ENCODE measurements at places on chromosomes 5 and 9.

DNA sequence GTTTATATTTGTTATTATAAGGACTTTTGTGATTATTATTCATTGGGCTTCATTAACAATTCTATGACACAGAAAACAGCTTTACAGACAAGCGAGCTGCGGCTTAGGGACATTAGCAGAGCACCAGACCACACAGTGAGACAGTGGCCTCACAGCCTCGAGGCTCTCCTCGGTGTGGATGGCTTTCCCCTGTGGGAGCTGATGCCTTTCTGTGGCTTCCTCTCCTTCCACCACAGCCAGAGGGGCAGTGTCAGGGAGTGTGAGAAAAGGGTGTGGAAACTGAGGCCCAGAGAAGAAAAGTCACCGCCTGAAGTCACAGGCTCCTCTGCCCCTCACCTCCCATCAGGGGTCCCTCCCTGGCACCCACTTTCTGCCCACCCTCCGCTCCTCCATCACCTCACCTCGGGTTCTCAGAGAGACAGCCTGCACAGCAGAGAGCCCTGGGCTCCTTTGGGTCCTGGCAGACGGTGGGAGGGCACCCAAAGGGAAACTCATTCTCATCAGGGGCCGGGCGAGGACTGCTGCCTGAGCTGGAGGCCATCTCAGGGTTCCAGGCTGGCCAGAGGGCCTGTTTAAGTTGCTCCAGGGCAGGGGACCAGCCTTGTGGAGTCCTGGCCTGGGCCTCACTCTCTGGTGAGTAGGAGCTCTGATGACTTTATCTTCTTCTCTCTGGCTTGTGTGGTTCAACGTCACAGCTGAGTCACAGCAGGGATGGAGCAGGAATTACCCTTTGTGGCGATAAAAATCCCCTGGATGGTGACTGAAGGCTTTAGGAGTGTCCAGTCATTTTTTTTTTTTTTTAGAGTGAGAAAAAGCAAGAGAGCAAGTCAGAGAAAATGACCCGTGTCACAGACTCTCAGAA, 830 bp downstream of the TRAF1 start:
- DNase-seq: peak; percentile 97

DNA sequence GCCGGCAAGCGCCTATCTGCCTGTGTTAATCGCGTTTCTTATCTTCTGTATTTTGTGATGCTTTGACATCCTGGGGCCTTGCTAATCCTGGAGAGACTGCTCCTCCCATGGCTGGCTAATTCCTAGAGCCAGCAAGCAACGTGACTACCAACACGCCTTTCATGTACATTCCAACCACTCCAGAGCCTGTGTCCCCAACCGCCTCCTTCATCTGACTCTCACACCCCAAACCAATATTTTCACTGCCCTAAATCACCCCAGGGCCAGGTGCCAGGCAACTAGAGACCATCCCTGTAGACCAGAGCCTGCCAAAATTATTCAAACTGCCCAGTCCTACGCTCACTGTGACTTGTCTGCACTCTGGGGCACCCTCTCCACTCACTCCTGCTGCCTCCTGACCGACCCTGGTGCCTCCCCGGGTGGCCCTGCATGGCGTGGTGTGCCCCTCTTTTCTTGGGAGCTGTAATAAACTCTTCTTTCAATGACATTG, 50.5 kb upstream of the COL5A1 start:
- DNase-seq: no peak

GRCh38 chr5:133051061-133051541, 712 bp upstream of the HSPA4 start:
- DNase-seq: no peak

- DNase-seq: no peak
Measured at GRCh38 chr9:133505186-133505830, 19.5 kb downstream of the MYMK start.

DNA sequence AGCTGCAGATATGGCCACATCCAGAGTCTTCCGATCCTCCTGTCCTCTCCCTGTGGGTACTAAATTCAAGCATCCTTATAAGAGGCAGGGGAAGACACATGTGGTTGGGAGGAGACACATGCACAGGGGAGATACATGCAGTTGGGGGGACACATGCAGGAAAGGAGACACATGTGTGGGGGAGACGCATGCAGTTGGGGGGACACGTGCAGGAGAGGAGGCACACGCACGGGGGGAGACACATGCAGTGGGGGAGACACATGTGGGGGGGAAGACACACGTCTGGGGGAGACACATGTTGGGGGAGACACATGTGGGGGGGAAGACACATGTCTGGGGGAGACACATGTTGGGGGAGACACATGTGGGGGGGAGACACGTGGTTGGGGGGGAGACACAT, 21.2 kb upstream of the OLFM1 start:
- DNase-seq: no peak

GRCh38 chr5:75363111-75363510, 26.1 kb downstream of the HMGCR start:
- no peak for DNase-seq

GRCh38 chr5:137995077-137995748, 37.7 kb downstream of the FAM13B start:
- no peak for DNase-seq

- DNase-seq: no peak
Measured at GRCh38 chr9:95226921-95227320, 90.6 kb downstream of the FANCC start.

- DNase-seq: peak; percentile 9
Measured at GRCh38 chr9:78210841-78211301, 25.0 kb upstream of the CEP78 start.

- no peak for DNase-seq
Measured at GRCh38 chr9:13480693-13481092, 201.2 kb upstream of the MPDZ start.

- no peak for DNase-seq
Measured at GRCh38 chr5:136382791-136383190, 17.4 kb upstream of the TRPC7 start.

GRCh38 chr5:165325221-165325620, 1819.8 kb downstream of the MAT2B start:
- DNase-seq: no peak

DNA sequence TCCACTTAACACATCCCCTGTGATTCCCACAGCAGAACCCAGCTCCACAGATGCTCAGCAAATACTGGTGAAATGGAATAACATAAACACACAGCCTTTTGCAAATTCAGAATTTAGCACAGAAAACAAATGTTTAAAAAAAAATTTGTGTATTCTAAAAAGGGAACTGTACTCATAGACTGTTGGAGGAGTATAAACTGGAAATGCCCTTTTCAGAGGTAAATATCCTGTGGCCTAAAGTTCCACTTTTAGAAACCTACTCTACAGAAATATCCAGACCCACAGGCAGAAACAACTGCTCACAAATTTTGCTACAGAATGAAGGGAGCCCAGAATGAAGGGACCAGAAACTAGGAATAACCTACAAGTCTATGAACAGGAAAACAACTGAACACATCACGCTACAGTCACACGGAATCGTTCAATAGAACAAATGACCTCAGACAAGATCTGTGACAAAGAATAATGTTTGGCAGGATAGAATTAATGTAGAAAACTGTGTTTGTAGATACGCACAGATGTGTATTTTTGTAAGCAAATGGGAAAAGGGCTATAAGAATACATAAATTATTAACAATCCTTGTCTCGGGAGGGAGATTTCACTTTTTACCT, 78.5 kb downstream of the SHB start:
- DNase-seq: no peak

GRCh38 chr5:179123109-179123426, 62.9 kb downstream of the ZNF354C start:
- DNase-seq: no peak

DNA sequence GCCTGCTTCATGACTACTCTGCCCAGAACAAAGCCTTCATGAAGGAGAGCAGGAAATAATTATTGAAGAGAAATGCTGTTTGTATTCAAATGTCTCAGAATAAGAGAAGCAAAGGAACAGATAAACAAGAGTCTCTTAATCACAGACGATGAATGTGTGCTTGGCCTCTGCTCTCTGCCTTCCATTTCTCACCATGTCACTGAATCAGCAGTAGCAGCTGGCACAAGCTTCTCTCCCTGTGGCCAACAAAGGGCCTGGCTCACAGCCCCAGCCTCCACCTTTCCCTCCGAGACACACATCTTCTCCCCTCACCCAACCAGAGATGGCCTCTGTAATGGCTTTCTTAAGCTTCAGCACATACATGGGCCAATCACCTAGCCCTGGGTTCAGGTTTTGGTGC, 128.1 kb upstream of the SLIT3 start:
- no peak for DNase-seq

GRCh38 chr9:129867136-129868022, 32.1 kb downstream of the USP20 start:
- peak; percentile 40 for DNase-seq

DNA sequence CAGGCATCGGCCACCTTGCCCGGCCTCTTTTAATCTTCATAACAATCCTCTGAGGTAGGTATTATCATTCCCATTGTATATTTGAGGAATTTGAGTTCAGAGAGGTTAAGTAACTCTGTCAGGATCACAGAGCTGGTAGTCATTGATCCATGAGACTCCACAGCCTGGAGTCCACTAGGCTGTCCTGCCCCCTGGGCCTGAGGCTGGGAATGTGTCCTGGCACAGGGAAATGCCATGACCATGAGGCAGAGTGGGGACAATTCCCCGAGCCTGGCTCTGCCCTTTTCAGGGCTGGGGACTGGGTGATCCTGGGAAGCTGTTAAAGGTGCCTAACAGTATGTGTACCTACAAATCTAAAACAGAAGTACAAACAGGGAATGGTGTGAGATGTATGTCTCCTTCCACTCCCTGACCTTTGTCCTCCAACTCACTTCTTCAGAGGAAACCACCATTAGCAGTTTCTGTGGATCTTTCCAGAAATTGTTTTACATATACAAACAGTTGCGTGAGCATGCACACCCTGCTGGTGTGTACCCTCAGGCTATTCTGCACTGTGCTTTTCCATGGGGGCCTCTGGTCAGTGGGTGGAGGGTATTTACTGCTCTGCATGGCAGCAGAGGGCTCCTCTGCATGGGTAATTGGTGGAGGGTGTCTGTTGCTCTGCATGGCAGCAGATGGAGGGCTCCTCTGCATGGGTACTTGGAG, 53.8 kb downstream of the NDST1 start:
- no peak for DNase-seq

DNA sequence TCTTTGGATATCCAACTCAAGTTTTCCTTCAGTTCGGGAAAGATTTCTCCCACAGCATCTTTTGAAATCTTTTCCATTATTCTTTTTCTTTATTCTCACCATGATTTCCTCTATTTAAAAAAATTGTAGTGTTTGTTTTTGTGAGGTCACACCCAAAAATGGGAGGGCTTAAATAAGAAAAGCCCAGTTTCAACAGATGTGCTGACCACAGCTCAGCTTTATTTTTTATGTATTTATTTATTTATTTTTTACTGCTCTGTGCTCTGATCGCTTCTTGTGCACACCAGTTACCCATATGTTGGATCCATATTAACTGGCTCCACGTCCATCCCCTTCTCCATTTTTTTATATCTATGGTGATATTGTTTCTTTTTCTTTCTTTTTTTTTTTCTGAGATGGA, 20.3 kb downstream of the GFPT2 start:
- no peak for DNase-seq

DNA sequence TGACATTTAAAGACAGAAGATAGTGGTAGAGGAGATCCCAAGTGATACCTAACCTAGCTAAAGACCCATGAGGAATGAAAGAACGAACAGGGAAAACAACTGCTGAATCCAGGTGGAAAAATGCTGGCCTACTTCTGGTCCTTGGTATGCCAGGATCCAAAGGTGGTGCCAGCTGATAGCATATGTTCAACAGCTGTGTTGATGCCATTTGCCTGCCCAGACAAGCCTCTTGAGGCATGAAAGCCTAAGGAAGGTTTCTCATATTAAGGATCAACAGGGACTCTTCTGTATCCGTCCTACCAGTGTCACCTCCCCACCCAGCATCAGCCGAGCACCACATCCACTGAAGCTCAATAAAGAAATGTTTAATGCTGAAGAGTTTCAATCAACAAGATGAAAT, 225.7 kb upstream of the DMRT1 start:
- no peak for DNase-seq

DNA sequence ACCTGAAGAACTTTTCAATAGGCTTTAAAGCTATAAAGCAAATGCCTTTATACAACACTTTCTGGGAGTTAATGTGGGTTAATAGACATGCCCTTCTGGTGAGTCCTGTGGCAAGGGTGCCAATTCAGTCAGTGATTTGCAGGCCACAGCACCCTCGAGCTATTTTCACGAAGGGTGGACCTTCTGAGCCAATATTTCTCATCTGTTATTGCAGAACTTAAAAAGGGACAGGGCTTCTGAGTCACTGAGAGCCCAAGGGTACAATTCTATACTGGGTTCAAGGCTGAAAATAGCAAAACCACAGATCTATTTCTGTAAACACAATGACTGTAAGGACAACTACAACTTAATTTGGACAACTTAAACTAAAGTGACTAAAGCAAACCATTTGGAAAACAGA, 92.8 kb downstream of the GABRG2 start:
- DNase-seq: no peak

DNA sequence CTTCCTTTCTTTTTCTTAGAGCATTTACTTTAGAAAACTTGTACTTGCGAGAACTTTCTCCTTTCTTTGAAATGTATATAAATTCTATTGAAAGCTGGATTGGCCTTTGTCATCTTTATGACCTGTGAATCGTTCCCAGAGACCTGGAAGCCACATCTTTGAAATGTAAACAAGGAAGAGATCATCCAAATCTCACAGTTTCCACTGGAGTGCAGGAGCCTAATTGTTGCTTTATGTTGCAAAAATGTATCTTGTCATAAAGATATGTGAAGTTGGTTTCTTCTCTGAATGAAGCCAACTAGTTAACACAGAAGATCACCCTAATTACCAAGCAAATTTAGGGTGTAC, 1101.8 kb downstream of the TAF11L14 start:
- no peak for DNase-seq

GRCh38 chr5:133323494-133324457, 272.0 kb downstream of the HSPA4 start:
- DNase-seq: no peak

DNA sequence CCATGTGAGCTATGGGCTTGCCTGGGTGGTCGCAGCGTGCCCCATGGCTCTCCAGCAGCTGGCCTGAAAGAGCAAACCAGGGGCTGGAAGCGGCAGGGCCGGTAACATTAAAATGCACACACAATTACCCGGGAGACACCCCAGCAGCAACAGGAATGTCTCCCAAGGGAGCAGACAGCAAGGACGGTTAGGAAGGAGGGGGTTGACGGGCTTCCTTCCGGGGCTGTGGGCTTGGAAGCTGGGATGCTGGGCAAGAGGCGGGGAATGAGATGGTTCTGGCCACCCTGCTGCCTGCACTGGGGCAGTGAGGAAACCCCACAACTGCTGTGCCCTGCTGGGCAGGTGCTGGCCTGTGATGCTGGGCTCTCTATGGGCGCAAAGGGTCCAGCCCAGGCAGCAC, 71.8 kb upstream of the ADAMTS2 start:
- DNase-seq: no peak

GRCh38 chr5:38985909-38986452, 88.2 kb downstream of the RICTOR start:
- no peak for DNase-seq

- DNase-seq: peak; percentile 48
Measured at GRCh38 chr9:125190361-125190801, 778 bp upstream of the PPP6C start.

GRCh38 chr9:114488398-114489129, 16.7 kb downstream of the WHRN start:
- no peak for DNase-seq
